Thoracic aorta (tissue), 2 donors: ENCODE measurements at places on chromosomes 1 and 21.

DNA sequence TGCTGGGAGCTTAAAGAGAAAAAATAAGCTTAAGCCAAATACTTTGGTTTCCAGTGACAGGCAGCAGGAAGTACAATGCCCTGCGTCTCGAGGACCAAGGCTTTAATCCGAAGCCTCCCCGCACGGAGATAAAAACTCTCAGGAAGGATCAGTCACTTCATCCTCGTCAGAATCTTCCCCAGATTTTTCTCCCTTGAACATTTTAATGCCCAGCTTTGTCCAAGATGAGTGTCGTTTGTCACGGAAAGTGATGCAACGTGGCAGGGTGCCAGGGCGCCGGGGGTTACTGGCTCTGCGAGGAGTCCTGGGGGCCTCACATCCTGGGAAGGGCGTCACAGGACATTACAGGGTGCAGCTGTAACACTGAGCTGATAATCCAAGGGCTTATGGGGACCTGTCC lies 25.2 kb upstream of the PCBP3 start:
- DNase-seq = no peak

DNA sequence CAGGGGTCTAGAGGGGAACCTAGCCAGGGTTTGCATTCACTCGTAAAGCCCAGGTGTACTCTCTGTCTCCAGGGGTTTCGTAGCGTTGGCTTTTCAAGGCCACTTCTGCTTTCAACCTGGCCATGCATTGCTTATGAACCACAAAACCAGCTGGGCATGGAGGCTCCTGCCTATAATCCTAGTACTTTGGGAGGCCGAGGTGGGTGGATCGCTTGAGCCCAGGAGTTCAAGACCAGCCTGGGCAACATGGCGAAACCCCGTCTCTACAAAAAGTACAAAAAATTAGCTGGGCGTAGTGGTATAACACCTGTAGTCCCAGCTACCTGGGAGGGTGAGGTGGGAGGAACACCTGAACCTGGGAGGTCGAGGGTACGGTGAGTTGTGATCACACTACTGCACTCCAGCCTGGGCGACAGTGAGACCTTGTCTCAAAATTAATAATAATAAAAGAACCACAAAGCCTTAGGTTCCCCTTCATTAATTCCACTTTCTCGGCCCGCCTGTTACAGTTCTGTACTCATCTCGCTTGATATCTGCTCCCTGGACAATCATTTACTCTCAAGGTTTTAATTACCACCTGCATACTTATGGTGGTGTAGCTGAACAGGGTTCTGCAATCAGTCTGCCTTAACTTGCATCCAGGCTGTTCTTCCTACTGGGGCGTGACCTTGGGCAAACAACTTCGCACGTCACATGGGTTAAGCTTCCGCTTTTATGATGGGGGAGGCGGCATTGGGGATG lies 6.1 kb downstream of the SLC16A4 start:
- DNase-seq = no peak

GRCh38 chr1:229536982-229537381 lies 21.5 kb downstream of the ABCB10 start:
- no peak for DNase-seq

DNA sequence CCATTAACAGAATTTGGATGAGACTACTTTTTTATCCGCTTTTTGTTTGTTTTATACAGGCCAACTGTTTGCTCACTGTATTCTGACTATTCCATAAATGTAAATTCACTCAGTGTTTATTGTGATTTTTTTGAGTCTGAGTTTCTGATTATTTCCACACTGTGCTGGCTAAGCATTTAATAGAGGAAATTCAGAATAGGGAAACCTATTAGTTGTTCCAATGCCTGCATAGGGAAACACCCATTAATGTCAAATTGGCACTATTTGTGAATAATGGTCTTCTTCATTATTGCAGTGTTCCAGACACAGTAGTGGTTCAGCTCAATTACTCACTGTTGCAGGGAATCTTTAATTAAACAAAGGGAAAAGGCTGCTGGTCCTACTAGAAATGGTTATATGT lies 174.7 kb upstream of the SGIP1 start:
- no peak for DNase-seq
